ENCODE measurements at places on chromosomes 2 and 18. TPM values are rescaled to one million over a fixed set of nuclear protein-coding genes. Genes with fewer than 3 reads are reported as not detected.

DNA sequence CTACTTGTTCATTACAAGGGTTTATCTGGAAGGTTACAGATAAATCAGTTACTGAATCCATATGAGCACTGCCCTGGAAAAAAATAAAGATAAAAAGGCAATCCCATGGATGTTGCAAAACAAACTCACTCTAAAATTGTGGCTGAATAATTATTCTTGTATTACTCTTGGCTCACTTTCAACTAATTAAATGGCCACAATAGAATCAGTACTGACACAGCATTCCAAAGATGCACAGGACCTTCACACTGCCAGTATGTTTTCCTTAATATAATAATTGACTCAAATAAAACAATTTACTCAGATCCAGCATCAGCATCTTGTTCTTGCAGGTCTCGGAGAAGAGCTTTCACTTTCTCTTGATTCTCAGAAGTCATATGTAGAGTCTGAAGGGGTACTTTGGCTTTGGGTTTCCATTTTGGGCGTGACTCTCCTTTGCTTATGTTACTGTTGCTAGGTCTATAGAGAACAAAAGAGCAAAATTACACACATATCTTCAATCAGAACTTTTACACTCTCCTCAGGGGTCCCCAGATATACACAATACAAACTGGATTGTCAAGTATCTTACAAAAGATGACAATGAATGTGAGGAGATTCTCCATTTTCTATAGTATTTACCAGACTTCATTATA is 12.6 kb downstream of the DHX57 start:
- no peak for DNase-seq

FRZB gene
- total RNA-seq, result 0.67 TPM

DNA sequence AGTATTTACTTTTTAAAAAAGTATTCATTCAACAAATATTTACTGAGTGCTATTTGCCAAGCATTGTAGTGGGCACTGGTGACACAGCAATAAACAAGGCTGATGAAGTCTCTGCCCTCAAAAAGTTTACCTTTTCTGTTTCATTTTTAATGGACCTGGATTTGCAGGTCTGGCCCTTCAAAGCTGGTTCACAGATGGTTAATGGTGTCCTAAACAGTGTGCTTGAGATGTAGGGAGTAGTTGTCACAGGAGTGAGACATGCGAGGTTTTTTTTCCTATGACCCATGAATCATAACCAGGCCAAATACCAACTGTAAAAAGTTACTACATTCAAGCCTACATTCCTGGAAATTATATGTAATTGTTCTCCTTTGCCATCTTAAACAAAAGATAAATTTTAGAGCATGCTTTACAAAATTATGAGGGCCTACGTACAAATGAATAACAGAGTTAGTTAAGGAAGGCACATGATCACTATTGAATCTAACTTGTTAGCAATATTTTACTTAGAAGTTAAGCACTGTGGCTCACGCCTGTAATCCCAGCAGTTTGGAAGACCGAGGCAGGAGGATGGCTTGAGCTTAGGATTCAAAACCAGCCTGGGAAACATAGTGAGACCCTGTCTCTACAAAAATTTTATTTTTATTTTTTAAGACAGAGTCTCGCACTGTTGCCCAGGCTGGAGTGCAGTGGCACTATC is 223.9 kb downstream of the MBD5 start:
- DNase-seq, result peak; percentile 68

CXCR1 gene
- not detected for total RNA-seq

DSC3 gene
- total RNA-seq, result 5.2 TPM

ASXL3 gene
- 8.2 TPM for total RNA-seq

RAD51AP2 gene
- 0.10 TPM for total RNA-seq

ANKRD62 gene
- not detected for total RNA-seq

DNA sequence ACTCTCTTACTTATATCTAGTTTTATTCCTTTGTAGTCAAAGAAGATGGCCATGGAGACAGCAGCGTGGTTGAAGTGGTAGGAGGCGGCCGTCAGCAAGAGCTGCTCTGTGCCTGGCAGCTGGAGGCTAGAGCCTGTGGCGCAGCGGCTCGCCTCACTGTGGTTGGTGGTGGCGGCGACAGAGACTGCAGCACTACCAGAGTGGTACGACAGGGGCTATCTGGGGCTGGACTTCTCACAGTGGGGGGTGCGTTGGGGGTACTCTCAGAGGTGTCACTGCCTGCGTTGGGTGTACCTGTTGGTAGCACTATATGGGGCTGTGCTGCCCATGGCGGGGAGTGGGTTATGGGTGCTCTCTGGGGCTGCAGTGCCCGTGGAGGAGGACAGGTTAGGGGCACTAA is 8.5 kb upstream of the ANKRD62 start:
- no peak for DNase-seq

REG1B gene
- total RNA-seq, result not detected

DNA sequence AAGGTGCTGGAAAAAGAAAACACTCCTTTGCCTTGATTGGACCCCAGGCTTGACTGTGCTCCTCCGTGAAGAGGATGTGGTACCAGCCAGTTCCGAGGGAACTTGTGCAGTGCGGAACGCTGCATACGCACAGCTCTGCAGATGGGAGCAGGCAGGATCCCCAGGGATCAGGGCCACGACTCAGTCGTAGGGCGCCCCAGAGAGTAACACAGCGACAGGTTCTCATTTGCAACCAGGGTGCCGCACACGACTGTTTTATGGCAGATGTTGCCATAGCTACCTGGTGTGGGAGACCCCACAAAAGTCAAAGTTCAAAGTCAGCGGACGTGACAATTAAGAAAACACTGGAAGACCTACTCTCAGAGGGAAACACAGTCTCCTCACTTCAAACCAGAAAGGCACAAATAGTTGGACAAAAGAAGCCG is 779 bp downstream of the MALL start:
- no peak for DNase-seq

DNA sequence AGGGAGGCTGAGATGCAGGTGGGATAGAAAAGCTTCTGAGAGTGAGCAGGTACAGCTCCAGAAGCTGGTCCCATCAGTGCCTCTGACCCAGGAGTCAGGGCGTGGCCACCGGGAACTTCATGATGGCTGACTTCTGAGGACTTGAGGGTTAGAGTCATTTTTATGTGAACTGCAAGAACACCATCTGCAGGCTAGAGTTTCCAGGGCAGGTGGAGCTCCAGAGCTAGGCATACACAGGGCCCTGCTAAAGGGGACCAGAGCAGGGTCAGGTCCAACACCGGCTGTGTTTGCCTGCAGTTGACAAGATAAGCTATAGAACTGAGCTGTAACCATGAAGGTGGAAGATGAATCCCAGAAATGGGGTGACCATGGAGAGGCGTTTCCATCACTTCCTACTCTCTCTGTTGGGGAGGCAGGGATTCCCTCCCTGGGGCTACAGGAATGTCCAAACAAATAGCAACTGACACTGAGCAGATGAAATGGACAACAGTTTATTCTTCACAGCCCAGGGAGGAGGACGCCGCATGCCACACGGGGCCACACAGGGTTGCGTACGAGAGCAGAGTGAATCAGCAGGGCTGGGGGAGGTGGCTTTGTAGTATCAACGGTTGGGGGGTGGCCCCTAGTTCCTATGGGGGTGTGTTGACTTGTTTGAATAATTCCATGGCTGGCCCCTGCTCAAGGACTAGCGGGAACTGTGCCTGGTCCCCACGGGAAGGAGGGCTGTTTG is 77.6 kb upstream of the ZNF516 start:
- no peak for DNase-seq

ATF2 gene
- total RNA-seq, result 55.8 TPM

- DNase-seq, result peak; percentile 92
Observed at GRCh38 chr2:223735659-223736244, 101.6 kb downstream of the AP1S3 start.

CCDC150 gene
- 4.4 TPM for total RNA-seq

GRCh38 chr2:129887688-129888266 is 91.7 kb upstream of the RAB6C start:
- DNase-seq, result no peak

DNA sequence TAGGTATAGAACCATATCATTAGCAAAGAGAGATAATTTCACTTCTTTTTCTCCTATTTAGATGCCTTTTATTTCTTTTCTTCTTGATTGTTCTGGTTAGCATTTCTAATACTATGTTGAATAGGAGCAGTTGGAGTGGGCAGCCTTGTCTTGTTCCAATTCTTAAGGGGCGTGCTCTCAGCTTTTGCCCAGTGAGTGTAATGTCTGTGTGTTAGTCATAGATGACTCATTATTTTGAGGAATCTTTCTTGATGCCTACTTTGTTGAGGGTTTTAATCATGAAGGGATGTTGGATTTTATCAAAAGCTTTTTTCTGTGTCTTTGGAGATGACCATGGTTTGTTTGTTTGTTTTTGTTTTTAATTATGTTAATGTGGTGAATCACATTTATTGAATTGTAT is 1453.1 kb upstream of the SLC39A10 start:
- DNase-seq, result peak; percentile 11

FAM124B gene
- not detected for total RNA-seq

- no peak for DNase-seq
Observed at GRCh38 chr18:26894426-26894825, 28.9 kb upstream of the AQP4 start.

- DNase-seq, result no peak
Observed at GRCh38 chr2:69092857-69093256, 79.9 kb downstream of the ANTXR1 start.

DHX57 gene
- 22.5 TPM for total RNA-seq

STPG4 gene
- 0.64 TPM for total RNA-seq

- DNase-seq, result no peak
Observed at GRCh38 chr18:79693561-79694205, 14.1 kb downstream of the CTDP1 start.

- DNase-seq, result peak; percentile 60
Observed at GRCh38 chr2:33412920-33413319, 63.5 kb upstream of the RASGRP3 start.

- DNase-seq, result no peak
Observed at GRCh38 chr2:177281400-177282180, 17.1 kb upstream of the NFE2L2 start.

CXCR4 gene
- total RNA-seq, result 2.8 TPM

- no peak for DNase-seq
Observed at GRCh38 chr2:148914463-148914862, 39.4 kb downstream of the KIF5C start.

- no peak for DNase-seq
Observed at GRCh38 chr2:68163641-68164040, 6.0 kb downstream of the PNO1 start.

PRKD3 gene
- total RNA-seq, result 40.0 TPM

ACOXL gene
- total RNA-seq, result 0.12 TPM

DNA sequence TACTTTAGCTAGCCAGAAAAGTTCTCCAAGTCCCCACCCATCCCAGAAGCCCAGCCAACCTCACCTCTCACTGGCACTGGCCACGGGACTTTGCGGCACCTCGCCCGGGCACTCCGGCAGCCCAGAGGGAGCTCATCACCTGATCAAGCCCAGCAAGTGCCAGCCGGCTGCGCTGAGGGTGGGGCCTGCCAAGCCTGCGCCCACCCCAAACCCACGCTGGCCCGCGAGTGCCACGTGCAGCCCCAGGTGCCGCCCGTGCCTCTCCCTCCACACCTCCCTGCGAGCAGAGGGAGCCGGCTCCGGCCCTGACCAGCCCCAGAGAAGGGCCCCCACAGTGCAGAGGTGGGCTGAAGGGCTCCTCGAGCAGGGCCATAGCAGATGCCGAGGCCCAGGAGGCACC is 585.0 kb upstream of the HS6ST1 start:
- DNase-seq, result no peak

- DNase-seq, result no peak
Observed at GRCh38 chr2:161102770-161103450, 57.3 kb upstream of the TANK start.

DNA sequence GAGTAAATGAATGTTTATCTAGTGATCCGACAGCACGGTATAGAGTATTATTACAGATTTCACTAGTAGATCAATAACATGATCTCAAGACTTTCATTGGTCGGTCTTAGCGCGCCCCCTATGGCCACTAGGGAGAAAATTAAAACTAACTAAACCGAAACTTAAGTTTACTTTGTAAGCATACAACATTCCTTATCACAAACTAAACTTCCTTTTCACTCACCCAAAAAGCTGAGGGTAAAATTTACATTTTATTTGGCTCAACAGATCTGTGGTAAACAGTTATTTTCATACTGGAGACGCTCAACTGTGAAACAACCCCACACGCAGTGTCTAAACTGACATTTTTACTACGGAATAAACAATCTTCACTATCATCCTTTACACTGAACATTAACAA is 215.6 kb upstream of the MAP2 start:
- no peak for DNase-seq

VWC2L gene
- total RNA-seq, result not detected

GRCh38 chr2:238176613-238177012 is 17.8 kb downstream of the ERFE start:
- no peak for DNase-seq

ZNF236 gene
- total RNA-seq, result 10.9 TPM

DNA sequence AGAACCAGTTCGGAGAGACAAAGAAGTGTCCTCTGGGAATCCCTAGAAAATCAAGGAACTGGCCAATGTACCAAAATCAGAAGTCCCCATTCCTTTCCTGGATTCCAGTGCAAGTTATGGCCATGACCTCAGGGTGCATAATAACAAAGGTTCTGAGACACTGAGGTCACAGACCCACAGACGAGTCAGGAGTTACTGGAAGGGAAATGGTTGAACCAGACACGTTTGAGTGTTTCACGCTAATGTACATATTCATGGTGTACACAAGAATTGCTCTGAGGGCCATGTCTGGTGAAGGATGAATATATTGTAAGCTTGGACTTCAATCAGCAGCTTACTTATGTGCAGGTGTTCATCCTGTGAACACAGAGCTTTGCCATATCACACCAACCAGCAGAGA is 58.6 kb upstream of the KLHL29 start:
- DNase-seq, result no peak

DCDC2C gene
- total RNA-seq, result not detected

DNA sequence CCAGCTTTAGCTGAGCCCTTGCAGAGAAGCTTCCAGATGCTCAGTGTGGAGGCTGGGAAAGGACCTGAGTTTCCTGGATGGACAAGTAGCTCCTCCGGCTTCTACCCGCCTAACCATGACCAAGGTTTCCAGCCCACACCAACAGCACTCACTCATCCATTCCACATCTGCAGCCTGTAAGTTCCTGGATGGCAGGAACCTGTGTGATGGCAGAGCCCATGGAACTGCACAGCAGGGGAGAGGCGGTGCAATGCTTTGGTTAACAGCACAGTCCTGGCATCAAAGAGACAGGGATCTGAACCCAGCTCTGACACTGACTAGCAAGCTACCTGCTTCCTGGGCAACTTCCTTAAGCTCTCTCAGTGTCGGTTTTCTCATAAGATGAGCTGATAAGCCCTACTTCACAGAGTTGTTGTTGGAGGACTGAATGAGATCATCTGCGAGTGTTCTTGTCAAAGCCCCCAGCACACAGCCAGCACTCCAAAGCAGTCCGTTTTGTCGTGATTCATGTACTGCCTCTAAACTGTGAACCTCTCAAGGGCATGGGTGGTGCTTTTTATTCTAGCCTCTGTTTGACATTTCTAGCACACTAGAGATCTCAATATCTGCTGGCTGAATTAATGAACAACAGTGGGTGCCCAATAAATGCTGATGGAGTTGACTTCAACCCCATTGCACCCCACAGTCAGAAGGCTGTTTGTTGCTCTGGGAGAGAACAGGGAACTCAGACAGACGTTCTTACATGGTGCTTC is 41.6 kb upstream of the OTOF start:
- no peak for DNase-seq

FHOD3 gene
- 6.1 TPM for total RNA-seq

Data from astrocyte (in vitro differentiated cells and primary cell).